ENCODE measurements at places on chromosomes 2 and 18. TPM values are rescaled to one million over a fixed set of nuclear protein-coding genes. Genes with fewer than 3 reads are reported as not detected.

GRCh38 chr2:240917009-240917683 is 11.0 kb downstream of the CROCC2 start:
- peak; percentile 19 for DNase-seq

DNA sequence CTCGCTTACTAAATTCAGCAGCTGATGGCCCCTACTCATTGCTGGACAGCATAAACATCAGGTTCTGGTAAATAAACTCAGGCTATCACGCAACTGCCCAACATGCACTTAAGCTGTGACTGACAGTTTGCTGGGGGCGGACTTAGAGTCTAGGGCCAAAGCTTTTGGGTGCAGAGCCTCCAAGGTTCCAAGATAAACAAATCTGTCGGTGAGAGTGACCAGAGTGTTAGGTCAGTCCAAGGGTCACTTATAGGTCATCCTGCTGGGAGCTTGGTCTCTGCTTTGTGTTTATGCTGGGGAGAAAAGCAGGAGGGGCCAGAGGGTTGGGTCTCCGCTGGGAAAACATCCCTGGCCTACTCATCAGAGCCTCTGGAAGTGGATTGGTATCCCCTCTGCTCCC is 188.6 kb upstream of the GATA6 start:
- peak; percentile 81 for DNase-seq

DNA sequence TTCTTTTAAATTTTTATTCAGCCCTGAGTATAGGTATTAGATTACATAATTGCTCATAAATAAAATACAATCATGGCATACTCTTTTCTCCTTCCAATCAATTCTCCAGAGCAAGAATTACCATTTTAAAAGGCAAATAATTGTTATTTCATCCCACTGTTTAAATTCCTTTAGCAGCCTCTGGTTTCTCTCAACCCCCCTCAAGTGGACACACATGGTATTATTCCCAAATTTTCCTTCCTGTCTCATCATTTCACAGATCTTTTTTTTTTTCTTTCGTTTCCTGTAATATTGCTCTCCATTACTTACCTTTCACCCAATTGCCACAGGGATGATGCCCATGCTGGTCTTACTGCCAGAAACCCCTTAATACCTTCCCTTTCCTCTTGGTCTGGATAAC is 385.2 kb downstream of the RIT2 start:
- no peak for DNase-seq

- DNase-seq: peak; percentile 43
Measured at GRCh38 chr2:231604101-231604684, 11.5 kb downstream of the TEX44 start.

PUM2 gene
- total RNA-seq: 62.2 TPM

DNA sequence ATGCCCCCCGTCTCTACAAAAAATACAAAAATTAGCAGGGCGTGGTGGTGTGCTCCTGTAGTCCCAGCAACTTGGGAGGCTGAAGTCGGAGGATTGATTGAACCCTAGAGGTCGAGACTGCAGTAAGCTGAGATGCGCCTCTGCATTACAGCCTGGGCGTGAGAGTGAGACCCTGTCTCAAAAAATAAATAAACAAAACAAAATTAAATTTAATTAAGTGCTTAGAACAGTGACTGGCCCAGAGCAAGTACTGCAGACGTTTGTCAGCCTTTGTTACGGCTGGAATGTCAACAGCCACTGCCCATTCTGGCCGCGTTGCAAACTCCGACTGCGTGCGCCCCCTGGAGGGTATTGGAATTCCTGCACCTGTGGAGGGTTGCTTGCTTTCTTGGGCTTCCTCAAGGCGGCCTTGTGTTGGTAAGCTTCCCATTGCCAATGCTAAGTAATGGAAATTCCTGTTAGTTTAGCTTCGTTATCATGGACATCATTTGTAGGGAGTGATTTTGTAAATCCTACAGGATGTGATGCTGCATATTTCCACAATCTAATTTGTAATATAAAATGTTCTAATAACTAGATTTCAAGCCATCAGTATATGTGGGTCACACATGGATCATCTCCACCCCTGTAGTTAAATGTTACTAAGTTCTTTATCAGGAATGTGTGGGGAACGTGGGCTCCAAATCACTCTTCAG is 15.9 kb upstream of the ATP6V1B1 start:
- peak; percentile 80 for DNase-seq

IL1R1 gene
- 49.1 TPM for total RNA-seq

- no peak for DNase-seq
Measured at GRCh38 chr2:183172220-183172887, 48.1 kb downstream of the NUP35 start.

ZNG1B gene
- 16.4 TPM for total RNA-seq

- DNase-seq: no peak
Measured at GRCh38 chr2:99698896-99699295, 209.1 kb upstream of the REV1 start.

DNA sequence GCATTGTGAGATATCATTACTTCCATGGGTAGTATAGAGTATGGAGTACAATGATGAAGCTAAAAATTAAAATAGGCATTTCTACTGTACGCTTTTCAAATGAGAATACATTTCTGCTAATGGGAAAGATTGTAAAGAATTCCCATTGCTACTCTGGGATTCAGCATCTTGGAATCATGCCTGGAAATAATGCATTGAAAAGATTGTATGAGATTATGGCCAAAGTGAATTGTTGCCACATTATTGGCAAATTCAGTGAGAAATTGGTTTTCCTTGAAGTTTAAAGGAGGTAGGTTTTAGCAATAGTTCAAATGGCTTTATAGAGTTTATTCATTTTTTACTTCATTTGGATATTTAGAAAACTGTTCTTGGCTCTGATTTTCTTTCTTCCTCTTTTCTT is 157.9 kb downstream of the GULP1 start:
- DNase-seq: no peak

DNA sequence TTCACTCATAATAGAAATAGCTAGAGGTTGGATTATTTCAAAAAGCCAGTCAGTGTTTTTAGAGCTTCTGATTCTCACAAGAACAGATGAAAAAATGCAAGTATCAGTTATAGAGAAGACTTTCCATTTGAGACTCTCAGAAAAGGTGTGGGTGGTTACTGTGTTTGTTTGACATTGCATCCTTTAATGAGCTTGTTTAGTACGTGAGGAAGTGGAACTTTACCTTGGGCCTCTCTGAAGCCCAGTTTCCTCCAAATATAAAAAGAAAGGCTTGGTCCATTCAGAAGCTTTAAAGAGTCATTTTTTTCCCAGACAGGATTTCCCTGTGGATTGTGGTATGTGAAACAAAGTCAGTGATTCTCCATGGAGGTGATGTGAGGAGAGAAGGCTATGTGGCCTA is 89.9 kb upstream of the RANBP2 start:
- no peak for DNase-seq

CIDEA gene
- not detected for total RNA-seq

- DNase-seq: peak; percentile 94
Measured at GRCh38 chr18:10525697-10526560, at the start of gene NAPG. Gene NAPG (plus strand): TSS chr18:10526027. CDS start chr18:10526103, 76 bp downstream.

DNA sequence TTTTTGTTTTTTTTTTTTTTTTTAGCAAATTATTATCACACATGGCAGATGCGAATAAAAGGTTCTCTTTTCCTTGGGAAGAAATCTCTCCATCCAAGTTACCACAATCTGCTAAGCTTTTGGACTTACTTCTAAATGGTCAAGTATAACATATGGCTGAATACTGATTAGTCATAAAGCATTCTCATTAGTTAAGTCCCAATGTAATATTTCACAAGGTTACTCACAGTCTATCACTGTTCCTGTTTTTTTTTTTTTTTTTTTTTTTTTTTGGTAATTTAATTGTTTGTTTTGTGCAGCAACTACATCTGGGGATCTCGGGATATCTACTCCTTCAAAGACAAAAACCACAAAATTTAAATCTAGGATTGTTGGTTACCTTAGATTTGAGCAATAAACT is 771.7 kb downstream of the CPS1 start:
- no peak for DNase-seq

- DNase-seq: no peak
Measured at GRCh38 chr18:56709463-56709862, 58.3 kb downstream of the WDR7 start.

GRCh38 chr18:79245517-79246001 is 150.2 kb upstream of the NFATC1 start:
- DNase-seq: no peak

- no peak for DNase-seq
Measured at GRCh38 chr2:41399437-41400087, 648.3 kb upstream of the PKDCC start.

- no peak for DNase-seq
Measured at GRCh38 chr2:16127958-16128357, 187.6 kb downstream of the MYCN start.

DNA sequence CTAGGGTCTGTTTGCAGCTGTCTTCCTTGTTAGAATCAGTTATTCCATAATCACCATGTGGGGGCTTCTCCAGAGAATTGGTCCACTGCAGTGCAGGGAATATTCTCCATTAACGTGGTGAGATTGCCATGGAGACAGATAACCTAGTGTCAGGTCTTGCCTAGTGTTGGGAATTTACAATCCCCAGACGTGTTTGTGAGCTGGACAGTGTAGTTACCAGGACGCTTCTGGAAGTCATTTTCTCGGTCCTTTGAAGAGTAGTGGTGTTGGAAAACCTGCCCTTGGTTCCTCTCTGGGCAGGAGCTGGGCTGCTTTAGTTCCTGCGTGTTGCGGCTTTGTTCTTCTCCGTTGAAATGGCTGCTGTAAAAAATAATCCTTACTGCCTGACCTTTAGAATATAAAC is 68.8 kb upstream of the LYPD6B start:
- no peak for DNase-seq

GRCh38 chr2:240394549-240394948 is 40.9 kb upstream of the GPC1 start:
- no peak for DNase-seq

DNA sequence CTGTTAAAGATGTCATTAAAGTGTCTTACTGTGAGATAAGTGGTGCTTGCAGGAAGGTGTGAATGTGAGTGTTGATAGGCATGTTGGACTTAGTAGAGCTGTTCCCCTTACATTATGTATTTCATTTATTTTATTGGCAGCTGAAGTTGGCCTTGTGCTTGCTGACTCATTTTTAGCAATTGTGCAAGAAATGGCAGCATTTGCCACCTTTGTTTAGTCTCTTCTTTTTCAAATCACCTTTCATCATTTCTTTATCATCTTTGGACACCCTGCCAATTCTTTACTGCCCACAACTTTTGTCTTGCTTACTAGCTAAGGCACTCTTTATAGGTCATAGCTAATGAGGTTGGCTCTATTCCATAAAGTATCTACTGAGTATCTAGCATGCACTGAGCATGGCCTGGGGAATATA is 130.3 kb upstream of the LYPD6 start:
- no peak for DNase-seq

CABLES1 gene
- 12.8 TPM for total RNA-seq

RESP18 gene
- not detected for total RNA-seq

- DNase-seq: no peak
Measured at GRCh38 chr2:207993151-207993763, 32.1 kb downstream of the PLEKHM3 start.

RIT2 gene
- total RNA-seq: not detected

- no peak for DNase-seq
Measured at GRCh38 chr18:32684096-32684495, 88.7 kb downstream of the KLHL14 start.

GRCh38 chr2:223668302-223668998 is 66.3 kb upstream of the SCG2 start:
- DNase-seq: no peak

- no peak for DNase-seq
Measured at GRCh38 chr18:75075016-75075305, 134.0 kb downstream of the PTGR3 start.

Measured in right lobe of liver (tissue), 6 donors.